ENCODE measurements at places on chromosomes 5 and 9. TPM values are rescaled to one million over a fixed set of nuclear protein-coding genes. Genes with fewer than 3 reads are reported as not detected.

CD72 gene
- total RNA-seq: 0.38 TPM

COL5A1 gene
- total RNA-seq: not detected

DNA sequence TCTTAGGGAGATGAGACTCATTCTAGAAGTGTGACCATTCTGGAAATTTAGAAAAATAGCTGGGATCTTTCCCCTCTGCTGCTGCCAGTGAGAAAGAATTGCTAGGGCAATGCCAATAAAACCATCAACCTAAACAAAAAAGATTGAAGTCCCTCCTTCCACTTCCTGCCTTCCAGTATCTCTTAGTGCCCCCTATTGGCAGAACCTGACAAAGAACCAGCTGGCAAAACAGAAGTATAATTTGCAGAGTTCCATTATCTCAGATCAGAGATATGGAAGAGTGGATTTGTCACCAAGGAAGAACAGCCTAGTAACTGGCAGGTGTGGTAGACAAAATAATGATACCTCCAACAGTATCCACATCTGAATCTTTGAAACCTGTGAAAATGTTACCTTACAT is 13.8 kb upstream of the PLCXD3 start:
- no peak overlapping the region for H3K27ac ChIP-seq
- H3K27me3 ChIP-seq: no peaks in the 10 kb centered on the region
- peaks cover 12% of the 10 kb centered on the region for H3K4me1 ChIP-seq
- H3K4me3 ChIP-seq: no peak overlapping the region
- no peak for DNase-seq

GRCh38 chr5:91219803-91220371 is 163.2 kb downstream of the ARRDC3 start:
- DNase-seq: peak; percentile 56
- H3K4me3 ChIP-seq: no peak overlapping the region
- peaks cover 45% of the 10 kb centered on the region for H3K4me1 ChIP-seq
- H3K36me3 ChIP-seq: no peaks in the 10 kb centered on the region

DNA sequence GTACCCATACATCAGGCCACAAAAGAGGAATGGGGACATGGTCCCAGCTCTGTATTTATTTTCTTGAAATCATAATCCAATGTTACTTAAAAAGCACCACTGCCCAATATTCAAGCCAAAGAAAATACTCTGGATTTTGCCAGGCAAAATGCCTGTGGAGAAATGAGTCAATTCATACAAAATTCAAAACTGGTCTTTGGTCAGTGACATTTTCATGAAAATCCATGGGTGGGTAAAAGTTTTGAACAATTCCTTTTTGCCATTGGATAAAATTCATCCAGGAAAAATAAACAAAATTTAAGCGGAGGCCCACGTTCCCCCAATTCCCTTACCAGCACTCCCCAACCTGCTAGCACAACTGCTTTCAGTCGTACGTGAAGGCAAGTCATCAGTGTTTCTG is 186.2 kb downstream of the GLIS3 start:
- H3K36me3 ChIP-seq: no peaks in the 10 kb centered on the region
- H3K4me1 ChIP-seq: peaks cover 34% of the 10 kb centered on the region
- DNase-seq: no peak
- no peaks in the 10 kb centered on the region for H3K27me3 ChIP-seq
- H3K27ac ChIP-seq: peak overlapping the region; percentile 84

DNA sequence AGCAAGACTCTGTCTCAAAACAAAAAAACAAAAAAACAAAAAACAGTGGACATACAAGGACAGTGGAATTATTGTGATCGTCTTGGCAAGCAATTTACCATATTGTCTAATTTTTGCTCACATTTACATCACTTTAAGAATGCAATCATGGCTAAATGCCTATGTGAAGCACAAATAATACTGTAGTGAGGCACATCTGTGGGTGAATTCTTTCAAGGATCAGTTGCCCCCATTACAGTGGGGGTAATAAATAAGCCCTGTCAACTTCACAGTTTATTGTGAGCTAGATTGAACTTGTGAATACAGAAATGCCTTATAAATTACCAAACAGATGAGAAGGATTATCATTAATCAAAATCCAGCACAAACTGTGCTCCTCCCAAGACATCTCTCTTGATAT is 150.2 kb upstream of the PAPPA start:
- peaks cover 5% of the 10 kb centered on the region for H3K4me1 ChIP-seq
- no peaks in the 10 kb centered on the region for H3K36me3 ChIP-seq
- DNase-seq: no peak
- H3K27ac ChIP-seq: no peak overlapping the region
- H3K27me3 ChIP-seq: no peaks in the 10 kb centered on the region
- H3K4me3 ChIP-seq: no peak overlapping the region

DNA sequence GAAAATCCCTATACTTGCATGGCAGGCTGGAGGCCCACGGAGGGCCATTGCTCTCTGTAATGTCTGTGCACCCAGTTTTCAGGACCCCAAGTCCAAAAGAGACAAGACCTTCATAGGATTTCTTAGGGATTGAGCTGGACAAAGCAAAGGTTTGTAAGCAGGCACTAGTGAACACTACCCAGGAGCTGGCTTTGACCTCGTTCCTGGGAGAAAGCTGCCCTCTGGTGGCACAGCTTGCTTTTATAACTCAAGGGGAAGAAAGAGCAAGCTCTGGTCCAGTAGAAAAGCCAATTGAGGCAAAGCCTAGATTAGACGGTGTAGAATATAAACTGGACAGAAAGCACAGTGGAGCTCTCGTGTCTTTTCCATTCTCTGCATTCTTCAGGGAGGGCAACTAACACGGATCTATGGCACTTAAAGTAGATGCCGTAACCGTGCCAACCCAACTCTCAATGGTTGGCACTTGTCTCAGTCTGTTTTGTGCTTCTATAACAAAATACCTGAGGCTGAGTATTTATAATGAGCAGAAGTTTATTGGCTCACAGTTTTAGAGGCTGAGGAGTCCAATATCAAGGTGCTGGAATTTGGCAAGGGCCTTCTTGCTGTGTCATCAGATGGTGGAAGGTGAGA is 7.9 kb downstream of the GABRP start:
- H3K4me1 ChIP-seq: peaks cover 60% of the 10 kb centered on the region
- H3K4me3 ChIP-seq: peak overlapping the region; percentile 10
- H3K36me3 ChIP-seq: peaks cover 93% of the 10 kb centered on the region
- DNase-seq: peak; percentile 84
- H3K27ac ChIP-seq: peak overlapping the region; percentile 84

Data from Calu3 (cell line).